ENCODE measurements at places on chromosomes 5 and 9.

DNA sequence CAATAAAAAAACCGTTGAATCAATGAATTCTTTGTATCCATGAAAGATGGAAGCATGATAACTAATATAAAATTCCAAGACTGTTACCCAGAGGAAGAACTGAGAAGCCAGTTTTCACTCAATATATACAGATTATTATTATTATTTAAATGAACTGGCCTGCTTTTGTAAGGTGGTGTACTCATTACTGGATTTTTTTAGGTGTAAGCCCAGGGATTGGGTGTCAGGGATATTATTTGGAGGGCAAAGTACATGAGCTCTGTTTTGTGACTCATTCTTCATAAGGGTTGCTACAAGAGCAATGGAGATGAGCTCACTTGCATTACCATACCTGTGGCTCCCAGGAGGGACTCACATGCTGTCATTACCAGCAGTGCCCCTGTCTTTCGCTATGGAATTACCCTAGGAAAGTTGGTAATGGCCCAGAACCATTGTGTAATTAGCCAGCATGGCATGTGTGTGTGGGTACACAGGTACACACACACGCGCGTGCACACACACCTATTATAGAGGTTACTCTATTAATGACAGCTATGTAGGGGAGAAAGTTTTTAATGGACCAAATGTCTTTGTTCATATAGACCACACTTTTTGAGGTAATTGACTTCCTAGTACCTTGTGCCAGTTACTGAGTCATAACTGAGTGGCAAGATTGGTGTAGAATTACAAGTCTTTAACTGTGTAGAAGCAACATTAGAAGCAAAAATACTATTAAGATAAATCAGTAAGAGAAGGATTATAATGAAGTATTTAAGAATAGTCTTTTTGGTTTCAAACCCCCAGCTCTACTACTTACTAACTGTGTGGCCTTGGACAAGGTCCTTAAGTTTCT is 143.4 kb downstream of the GDNF start:
- DNase-seq, result no peak

- DNase-seq, result no peak
Observed at GRCh38 chr9:27491154-27491553, 32.9 kb upstream of the IFNK start.

DNA sequence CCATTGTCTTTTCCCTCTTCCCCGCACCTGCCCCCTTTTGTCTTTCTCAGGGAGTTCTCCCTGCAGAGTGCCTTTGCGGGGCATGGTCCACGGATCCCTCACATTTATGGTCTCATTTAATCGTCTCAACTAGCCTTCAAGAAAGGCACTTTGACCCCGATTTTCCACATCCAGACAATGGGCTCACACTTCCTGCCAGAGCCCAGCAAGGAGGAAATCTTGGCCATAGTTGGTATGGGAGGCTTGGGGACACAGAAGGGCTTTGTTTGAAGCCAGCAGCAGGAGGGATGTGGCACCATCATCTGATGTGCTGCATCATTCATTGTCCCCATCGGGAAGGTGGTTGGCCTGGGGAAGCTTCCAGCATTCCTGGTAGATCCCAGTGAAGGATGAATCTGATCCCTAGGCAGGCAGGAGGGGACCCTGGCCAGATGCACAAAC is 24.9 kb downstream of the GSN start:
- no peak for DNase-seq

- DNase-seq, result no peak
Observed at GRCh38 chr5:137564398-137564961, 65.4 kb upstream of the SPOCK1 start.

DNA sequence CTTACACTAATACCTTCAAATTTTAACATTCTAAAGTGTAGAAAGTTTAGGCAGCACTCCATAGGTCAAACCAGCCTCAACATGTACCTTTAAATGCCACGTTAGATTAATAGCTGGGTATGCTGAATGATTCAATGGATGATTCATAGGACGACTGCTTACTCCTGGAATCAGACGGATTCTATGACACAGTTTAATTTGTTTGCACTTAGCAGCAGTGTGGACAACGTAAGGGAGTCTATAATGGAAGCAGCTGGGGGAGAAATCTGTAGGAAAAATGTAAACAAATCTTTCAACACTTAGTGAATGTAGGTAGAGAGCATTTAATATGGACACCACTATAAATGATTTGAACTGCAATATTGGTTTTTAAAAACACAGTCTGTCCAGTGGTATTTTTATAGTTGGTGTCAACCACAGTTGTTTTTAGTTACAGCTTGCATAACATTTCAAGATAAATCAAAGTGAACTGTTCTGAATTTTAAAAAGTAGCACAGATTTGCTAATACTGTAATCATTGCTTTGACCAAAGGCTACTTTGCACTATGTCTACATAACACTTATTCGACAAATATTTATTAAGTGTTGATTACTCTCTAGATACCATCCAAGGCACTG is 701.5 kb upstream of the MEF2C start:
- DNase-seq, result no peak

- DNase-seq, result no peak
Observed at GRCh38 chr9:130713286-130713960, 19.8 kb downstream of the EXOSC2 start.

- no peak for DNase-seq
Observed at GRCh38 chr9:107213561-107214028, 69.5 kb upstream of the RAD23B start.

DNA sequence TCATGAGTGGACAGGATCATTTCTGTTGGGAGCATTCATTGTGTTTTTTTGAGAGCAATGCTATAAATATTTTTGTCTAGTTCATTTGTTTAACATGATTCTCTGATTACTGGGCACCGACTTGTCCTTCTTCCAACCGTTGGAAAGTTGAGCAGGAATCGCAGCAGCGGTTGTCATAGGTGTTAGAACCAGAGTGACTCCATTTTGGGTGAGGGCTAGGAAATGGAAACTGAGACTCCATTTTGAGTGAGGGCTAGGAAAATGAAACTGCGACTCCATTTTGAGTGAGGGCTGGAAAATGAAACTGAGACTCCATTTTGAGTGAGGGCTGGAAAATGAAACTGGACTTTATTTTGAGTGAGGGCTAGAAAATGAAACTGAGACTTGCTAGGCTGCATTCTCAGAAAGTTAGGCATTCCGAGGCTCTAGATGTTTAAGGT is 100.6 kb downstream of the ICE1 start:
- DNase-seq, result peak; percentile 2

DNA sequence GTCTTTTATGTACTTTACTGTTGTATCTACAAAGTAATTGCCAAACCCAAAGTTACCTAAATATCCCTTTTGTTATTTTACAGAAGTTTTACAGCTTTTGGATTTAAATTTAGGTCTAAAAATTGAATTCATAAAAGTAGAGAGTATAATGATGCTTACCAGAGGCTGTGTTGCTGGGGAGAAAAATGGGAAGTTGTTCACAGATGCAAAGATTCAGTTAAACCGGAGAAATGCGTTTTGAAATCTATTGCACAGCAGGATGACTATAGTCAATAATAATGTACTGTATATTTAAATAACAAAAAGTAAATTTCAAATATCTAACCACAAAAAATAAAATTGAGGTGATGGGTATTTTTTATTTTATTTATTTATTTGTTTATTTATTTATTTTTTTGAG is 2.6 kb upstream of the ANKRD18A start:
- no peak for DNase-seq

Measured in activated T-helper 1 cell treated with Interleukin-2 at 50 U/mL for 16 hours (primary cell).